ENCODE measurements at places on chromosomes 3 and 15.

GRCh38 chr3:149247929-149248691, 26.5 kb upstream of the CP start:
- DNase-seq: no peak

GRCh38 chr3:19937459-19938294, 3.7 kb upstream of the EFHB start:
- DNase-seq: no peak

DNA sequence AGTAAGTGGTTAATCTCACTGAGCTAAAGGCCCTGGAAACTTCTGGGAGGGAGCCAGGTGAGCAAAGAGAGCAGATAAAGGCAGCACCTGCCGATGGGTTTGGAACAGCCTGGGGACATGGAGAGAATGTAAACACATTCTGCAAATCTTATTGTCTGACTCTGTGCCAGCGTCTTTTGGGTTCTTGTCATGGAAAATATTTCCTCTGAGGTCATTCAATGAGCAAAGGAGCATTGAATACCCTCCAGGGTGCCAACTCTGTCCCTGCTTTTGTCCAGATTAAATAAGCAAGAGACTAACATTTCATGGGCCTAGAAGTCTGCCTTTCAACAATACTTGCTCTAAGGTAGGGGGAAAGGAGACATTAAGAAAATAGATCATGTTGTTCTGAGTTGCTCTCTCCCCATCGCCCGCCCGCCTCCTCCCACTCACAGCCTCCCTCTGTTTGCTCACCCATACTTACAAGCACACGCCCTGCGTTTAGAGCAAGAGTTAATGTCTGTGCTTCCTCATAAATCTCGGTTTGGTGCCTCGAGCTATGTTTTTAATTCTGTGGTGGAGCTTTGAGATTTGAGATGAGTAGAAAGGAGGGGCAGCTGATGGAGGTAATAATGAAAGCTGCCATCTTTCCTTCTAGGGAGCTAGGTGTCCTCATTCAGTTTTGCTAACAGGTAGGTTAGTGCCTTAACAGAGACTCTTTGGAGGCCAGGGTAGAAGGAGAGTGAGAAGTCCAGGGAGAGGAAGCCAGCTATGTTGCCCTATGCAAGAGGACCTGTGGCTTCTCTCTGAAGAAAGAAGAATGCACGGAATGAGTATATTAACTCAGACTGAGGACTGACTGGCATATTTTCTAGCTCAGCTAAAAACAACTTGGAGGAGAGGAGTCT, 132.9 kb downstream of the TPRG1 start:
- no peak for DNase-seq

GRCh38 chr3:17157713-17158112, 273.0 kb downstream of the PLCL2 start:
- DNase-seq: no peak

- no peak for DNase-seq
Measured at GRCh38 chr3:114327665-114328064, 33.8 kb downstream of the TIGIT start.

GRCh38 chr3:112799946-112800345, 46.7 kb downstream of the CD200R1L start:
- no peak for DNase-seq

DNA sequence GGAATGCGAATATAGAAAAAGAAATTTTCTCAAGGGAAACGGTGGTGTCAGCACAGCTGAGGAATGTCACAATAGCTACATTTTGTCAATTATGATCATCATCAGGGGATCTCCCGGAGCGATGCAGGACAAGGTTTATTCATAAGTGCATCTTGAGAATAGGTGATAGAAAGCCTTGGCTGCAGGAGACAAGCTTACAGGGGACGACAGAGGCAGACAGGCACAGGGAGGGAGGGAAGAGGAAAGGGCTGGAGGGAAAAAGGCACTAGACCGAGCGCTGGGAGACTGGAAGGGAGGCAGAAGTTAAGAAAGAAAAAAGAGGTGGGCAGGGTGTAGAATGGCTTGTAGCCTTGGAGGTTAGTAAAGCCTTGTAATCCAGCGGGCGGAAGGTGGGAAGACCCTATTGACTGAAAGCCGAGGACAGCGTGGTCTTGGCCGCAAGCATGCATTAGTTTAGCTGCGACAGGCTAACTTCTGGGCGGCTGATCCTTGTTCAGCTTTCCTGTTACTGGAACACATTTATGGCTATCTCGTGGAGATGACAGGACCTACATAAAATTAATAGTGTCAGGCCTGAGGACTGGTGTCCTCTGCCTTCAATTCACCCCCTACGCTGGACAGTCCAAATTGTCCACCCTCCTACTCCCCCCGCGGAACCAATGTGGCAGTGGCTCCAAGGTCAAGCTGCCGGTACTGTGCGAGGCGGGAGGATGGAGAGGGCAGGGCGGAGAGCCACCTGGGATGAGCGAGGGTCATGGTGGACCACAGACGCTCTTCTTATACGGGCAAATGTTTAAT, 1.4 kb upstream of the NECTIN3 start:
- DNase-seq: no peak

GRCh38 chr3:2420919-2421318, 322.3 kb downstream of the CNTN4 start:
- no peak for DNase-seq

GRCh38 chr3:33789183-33789954, 9.1 kb upstream of the PDCD6IP start:
- DNase-seq: no peak

DNA sequence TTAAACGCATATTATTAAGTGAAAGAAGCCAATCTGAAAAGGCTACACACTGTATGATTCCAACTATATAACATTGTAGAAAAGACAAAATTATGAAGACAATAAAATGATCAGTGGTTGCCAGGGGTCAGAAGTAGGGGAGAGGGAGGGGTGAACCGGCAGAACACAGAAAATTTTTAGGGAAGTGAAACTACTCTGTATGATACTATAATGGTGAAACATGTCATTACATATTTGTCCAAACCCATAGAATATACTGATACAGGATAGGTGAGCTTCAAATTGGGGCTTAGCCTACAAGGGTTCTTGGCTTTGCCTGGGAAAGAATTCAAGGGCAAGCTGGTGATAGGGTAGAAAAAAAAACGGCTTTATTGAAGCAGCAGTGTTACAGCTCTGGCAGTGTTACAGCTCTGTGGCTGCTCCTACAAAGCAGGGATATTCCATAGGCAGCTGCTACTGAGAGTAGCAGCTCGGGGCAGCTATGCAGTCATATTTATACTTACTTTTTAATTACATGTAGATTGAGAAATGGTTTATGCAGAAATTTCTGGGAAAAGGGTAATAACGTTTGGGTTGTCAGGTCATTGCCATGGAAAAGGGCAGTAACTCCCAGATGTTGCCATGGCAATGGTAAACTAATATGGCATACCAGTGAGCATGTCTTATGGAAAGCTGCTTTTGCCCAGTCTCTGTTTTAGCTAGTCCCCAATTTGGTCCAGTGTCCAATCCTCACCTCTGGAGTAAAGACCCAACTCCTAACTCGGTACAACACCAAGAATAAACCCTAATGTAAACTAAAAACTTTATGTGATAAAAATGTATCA, 125.1 kb upstream of the SLC25A36 start:
- DNase-seq: no peak

DNA sequence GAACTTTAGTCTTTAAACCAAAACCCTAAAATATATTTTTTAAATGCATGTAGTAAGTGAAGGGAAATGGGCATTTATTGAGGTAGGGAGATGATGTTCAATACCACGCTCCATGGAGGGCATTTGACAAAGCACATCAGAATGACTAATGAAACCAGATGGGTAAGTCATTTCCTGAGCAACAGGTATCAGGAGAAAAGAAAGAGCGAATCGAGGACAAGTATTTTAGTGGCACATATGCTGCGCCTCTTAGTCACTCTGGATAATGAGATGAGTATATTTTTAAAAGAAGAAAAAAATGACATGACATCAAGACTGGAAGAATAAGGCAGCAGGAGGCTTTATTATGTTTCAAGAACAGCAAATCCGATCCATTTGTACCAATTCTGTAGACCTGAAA, 129.0 kb upstream of the ARHGEF3 start:
- DNase-seq: no peak

DNA sequence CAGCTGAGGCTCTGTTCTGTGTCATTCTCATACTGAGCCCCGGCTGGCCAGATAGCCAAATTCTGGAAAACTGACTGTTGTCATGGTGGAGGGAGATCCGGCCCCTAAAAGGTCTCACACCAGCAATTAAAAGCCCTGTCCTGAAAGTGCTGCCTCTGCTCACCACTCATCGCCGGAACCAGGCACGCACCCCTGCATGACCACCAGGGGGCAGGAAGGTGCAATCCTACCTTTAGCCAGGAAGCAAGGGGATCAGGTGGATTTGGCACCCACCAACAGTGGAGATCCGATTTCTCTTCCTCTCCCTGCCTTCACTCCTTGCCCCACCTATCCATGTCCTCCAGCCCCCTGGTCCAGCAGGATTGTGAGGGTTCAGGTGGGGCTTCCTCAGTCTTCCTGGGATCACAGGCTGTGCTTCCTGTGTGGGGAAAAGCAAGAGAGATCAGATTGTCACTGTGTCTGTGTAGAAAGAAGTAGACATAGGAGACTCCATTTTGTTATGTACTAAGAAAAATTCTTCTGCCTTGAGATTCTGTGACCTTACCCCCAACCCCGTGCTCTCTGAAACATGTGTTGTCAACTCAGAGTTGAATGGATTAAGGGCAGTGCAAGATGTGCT, 16.1 kb upstream of the CACNA2D2 start:
- DNase-seq: peak; percentile 42

DNA sequence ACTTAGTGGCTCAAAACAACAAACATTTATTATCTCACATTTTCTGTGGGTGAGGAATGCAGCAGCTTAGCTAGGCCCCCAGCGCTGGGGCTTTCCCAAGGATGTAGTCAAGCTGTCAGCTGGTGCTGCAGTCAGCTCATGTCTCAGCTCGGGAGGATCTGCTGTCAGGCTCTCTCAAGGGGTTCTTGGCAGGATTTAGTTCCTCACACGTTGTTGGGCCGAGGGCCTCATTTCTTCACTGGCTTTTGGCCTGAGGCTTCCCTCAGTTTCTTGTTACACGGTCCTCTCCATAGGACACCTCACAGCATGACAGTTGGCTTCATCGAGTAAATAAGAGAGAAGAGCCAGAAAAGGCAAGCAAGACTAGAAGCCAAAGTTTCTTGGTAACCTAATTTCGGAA, 13.7 kb upstream of the U2SURP start:
- no peak for DNase-seq

DNA sequence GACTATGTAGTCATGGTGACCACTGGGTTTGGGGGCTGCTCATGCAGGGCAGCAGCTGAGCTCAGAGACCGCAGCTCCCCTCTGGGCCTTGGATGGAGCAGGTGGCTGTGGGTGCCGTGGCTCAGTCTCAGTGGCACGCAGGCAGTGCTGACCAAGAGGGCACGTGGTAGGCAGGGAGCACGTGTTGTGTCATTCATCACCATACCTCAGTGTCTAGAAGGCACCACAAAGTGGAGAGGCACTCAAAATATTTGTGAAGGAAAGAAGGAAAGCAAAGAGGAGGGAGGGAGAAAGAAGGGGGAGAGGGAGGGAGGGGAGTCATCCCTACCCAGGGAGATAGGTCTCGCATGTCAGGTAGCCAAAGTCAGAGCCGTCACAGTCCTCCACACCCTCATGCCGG, 26.1 kb downstream of the EAF1 start:
- DNase-seq: no peak

DNA sequence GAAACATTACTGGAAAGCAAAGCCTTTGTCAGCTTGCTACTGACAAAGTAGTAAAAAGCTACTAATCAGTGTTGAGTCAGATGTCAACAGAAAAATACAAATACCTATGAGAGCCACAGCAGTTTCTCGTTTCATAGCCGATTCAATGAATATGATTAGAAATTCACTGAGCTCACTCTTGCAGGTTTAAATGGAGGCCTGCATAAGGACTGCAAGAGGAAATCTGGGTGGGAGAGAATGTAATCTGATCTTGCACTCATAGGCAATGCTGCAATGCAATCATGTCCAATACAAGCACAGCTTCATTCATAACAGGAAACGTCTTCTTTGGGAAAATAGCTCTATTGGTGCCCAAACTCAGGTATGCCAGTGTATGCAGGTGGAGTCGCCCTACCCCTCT, 608.8 kb downstream of the ROBO2 start:
- DNase-seq: no peak

DNA sequence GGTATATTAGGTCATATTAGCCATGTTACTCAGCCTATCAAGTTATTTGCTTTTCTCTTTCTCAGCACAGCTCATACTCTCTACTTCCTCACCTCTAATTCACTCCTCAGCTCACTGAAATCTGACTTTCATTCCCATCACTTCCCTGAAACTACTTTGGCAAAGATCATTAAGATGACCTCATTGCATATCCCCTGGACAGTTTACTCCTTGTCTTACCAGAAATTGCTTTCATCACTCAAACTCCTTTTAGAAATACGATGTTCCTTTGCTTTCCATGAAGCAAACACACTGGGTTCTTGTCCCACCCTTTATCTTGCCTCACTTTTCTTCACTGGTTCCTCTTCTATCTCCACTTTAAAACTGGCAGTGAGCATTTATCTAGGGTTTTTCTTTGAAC, 354.4 kb downstream of the TUSC7 start:
- no peak for DNase-seq

GRCh38 chr15:93250950-93251349, 161.9 kb upstream of the RGMA start:
- no peak for DNase-seq

DNA sequence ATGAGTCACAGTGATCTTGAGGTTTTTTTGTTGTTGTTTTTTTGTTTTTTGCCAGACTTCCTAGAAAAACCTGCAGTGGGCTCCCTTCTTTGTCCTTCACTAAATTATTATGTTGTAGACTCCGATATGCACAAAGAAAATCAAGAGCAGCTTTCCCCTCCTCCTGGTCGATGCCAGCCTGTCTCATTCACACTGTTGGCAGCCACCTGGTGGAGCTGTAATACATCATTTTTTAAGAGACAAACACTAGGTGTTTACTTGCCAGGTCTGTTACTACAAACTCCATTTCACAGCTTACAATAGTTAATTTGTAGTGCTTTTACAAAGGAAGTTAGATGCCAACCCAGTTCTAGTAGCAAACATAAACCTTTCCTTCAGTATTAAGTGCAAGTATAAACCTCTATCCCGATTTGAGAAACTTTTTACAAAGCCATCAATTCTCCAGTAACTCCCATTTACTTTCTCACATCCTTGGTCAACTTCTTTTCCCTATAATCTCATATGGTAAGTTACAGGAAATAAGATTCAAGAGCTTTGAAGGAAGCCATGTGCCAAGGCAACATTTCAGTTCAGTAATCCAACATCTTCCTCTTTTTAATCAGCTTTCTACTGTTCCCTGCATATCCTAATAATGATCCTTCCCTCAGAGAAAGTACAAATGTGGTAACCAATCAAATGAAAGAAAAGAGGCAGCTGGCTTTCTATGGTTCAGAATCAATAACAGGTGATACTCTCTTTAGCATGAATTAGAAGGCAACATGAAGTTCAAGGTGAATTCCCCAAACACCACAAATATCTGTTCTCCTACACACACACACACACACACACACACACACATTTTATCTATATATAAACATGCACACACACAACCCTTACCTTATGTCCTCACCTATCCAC, 14.0 kb downstream of the AAGAB start:
- DNase-seq: no peak
